ENCODE measurements at places on chromosomes 7 and 10. TPM values are rescaled to one million over a fixed set of nuclear protein-coding genes. Genes with fewer than 3 reads are reported as not detected.

Gene PTPRE
- total RNA-seq: 37.3 TPM

Gene SPDYE11
- total RNA-seq: not detected

Gene FAM3C
- 21.4 TPM for total RNA-seq

Gene SGMS1
- 21.0 TPM for total RNA-seq

Gene SPDYE1
- total RNA-seq: 0.11 TPM

Gene CRHR2
- total RNA-seq: not detected

Gene CFAP46
- total RNA-seq: not detected

Gene ZEB1
- total RNA-seq: 42.6 TPM

Gene TMEM243
- total RNA-seq: 56.1 TPM

Gene FGL2
- total RNA-seq: 10.7 TPM

Gene EBF3
- not detected for total RNA-seq

Gene TUBAL3
- total RNA-seq: not detected

Gene NUP42
- 39.2 TPM for total RNA-seq

Gene PBLD
- total RNA-seq: 1.6 TPM

Gene CARD11
- 151 TPM for total RNA-seq

Gene TMEM139
- total RNA-seq: 1.1 TPM

Gene EBLN1
- total RNA-seq: not detected

Gene ZDHHC16
- total RNA-seq: 29.6 TPM

Gene ALOX5
- total RNA-seq: 14.2 TPM

Gene NXPH1
- total RNA-seq: not detected

Gene ADAM12
- total RNA-seq: 0.39 TPM

Gene CALHM1
- 0.74 TPM for total RNA-seq

Gene LEP
- total RNA-seq: not detected

Gene LIPK
- not detected for total RNA-seq

Gene HECTD2
- total RNA-seq: 1.9 TPM

Gene DYNC1I1
- not detected for total RNA-seq

Gene FOXI2
- total RNA-seq: not detected

Gene LIPJ
- not detected for total RNA-seq

Gene DNAJC12
- 4.1 TPM for total RNA-seq

Gene C10orf53
- total RNA-seq: not detected

Gene ZNF273
- 12.6 TPM for total RNA-seq

Gene SEPHS1
- total RNA-seq: 43.8 TPM

Gene DCLRE1A
- 12.2 TPM for total RNA-seq

Gene CLRN3
- total RNA-seq: not detected

Gene FAM204A
- 51.3 TPM for total RNA-seq

Gene INHBA
- total RNA-seq: not detected

Gene TEX47
- not detected for total RNA-seq

Gene SLC13A1
- total RNA-seq: not detected

Gene PARD3
- 0.48 TPM for total RNA-seq

Gene KAZALD1
- total RNA-seq: not detected

Gene HOXA13
- not detected for total RNA-seq

Gene LBX1
- not detected for total RNA-seq

Gene LRRC18
- 0.25 TPM for total RNA-seq

Gene MRLN
- total RNA-seq: not detected

Gene ADAM8
- total RNA-seq: 91.0 TPM

Gene UBTD1
- total RNA-seq: 1.1 TPM

Gene GIMAP2
- total RNA-seq: 140 TPM

Gene STRA8
- not detected for total RNA-seq

Gene RAB19
- 8.1 TPM for total RNA-seq

Gene PALD1
- 1.1 TPM for total RNA-seq

Gene LOXL4
- total RNA-seq: not detected

Gene MOGAT3
- not detected for total RNA-seq

Gene PTPN20
- 2.4 TPM for total RNA-seq

Gene TRPV6
- not detected for total RNA-seq

Gene XRCC2
- 10.9 TPM for total RNA-seq

Gene MYO3A
- not detected for total RNA-seq

Gene EPHA1
- total RNA-seq: 28.2 TPM

Gene LRIT1
- not detected for total RNA-seq
